ENCODE measurements at places on chromosomes 1 and 21. TPM values are rescaled to one million over a fixed set of nuclear protein-coding genes. Genes with fewer than 3 reads are reported as not detected.
A peak's percentile ranks its signal among the peaks of the same experiment; 100 is the strongest.

DNA sequence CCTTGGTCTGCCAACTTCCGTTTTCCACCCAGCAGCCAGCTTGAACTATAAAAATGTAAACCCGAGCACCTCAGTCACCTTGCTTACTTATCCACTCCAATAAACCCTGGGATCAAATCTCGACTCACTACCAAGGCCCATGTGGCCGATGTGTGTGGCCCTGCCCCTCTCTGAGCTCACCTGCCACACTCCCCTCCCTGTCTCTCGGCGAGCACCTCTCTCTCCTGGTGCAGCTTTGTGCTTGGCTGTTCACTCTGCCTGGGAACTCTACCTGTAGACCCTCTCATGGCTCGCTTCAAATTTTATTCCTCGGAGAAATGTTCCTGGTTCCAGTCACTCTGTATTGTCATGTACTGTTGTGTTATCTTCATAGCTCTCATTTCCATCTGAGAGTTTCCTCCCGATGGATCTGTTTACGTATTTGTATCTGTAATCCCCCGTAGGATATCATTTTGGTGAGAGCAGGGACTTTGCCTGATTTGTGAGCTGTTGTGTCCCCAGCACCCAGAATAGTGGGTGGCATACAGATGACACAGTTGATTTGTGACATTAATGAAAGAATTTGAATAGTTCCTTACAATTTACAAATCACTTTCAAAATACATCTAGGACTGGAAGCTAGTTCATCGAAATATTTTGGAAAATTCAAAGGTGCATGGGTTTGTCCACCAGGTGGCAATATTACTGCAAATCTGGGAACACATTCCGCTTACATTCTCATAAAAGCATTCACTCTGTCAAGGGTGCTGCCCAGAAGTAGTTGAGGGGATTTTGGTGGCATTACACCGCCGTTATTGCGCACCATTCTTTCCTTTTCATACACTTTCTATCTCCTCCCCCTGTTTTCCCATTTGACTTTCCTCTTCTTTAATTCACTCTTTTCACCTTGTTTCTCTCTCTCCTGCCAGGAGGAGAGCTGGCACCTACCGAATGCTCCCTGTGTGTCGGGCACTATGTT, 95.3 kb downstream of the ABCA4 start:
- DNase-seq = peak; percentile 38

The INKA2 gene
- 2.7 TPM for total RNA-seq

The OR2T34 gene
- total RNA-seq = not detected

DNA sequence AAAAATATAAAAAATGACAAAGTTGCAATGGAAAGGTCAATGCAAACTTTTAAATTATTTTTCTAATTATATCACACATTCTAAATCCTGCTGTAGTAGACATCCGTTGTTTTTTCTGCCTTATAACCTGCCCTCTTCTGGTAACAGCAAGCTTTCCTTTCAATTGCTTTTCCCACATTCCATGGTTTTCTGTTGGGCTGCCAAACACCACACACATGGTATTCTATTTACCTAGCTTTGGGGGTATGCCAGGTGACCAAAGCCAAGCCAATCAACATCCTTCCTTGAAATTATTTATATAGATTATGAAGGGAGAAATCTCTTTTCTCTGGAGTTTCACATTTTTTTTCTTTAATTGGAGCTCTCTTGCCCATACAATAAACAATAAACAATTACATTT, 3.4 kb upstream of the LAMC1 start:
- no peak for DNase-seq

The SPRR5 gene
- not detected for total RNA-seq

GRCh38 chr1:15538771-15539170, 12.1 kb downstream of the DNAJC16 start:
- DNase-seq = no peak

- no peak for DNase-seq
Observed at GRCh38 chr1:168759077-168759476, 30.1 kb upstream of the DPT start.

GRCh38 chr1:210692796-210693195, 364.1 kb downstream of the HHAT start:
- no peak for DNase-seq

The SSBP3 gene
- total RNA-seq = 99.0 TPM

The NEXN gene
- 1.2 TPM for total RNA-seq

DNA sequence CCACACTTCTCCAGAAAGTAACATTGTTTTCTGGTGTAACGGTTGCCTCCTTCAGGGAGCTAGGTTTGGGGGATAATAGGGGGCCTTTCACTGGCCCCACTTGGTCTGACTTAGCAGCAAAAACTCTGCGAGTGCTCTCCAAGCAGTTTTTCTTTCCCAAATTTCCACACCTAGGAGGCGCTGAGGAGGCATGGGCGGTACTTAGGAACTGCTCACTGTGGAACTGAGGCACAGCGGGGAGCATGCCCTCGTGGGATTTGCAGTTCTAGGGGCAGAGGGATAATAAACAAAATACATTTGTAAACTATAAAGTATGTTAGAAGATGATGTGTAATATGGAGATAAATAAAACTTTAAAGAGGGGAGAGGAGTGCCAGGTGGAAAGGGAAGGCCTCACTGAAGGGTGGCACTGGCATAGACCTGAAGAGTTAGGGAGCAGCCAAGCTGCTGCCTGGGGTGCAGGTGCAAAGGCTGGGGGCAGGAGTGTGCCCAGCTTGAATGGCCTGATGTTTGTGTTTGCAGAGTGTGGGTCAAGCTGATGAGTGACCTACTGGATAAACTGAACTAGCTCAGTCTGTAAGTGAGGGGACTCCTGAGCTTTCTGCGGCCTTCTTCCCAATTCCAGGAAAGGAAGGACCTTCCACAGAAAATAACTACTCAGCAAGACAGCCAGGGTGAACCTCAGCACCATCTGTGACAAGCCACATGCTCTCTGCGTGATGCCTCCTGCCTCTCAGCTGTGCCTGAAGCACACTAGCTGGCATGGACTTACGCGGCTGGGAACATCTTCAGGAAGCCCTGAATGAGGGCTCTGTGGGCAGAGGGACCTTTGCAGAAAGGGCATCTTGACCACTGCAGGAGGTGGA, 1.9 kb downstream of the EPHX1 start:
- DNase-seq = no peak

DNA sequence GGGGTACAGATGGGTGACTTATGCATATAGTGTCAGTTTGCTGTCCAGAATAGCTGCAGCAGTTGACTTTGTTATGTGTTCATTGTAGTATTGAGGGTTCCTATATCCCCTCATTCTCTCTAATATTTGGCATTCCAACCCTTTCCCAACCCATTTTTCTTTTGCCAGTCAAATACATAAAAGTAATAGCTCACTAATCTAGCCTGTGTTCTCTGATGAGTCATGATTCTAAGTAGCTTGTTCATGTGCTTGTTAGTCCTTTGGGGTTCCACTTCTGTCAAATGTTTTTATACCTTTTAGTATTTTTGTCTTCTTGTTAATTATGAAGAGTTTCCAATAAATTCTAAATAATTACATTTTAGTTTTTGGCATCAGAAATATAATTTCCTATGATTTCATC, 99.2 kb upstream of the MROH9 start:
- no peak for DNase-seq

GRCh38 chr1:96364576-96364975, 357.0 kb upstream of the PTBP2 start:
- no peak for DNase-seq

- no peak for DNase-seq
Observed at GRCh38 chr21:29221253-29221744, 77.4 kb upstream of the BACH1 start.

GRCh38 chr1:91791103-91791502, 94.8 kb downstream of the TGFBR3 start:
- DNase-seq = no peak

DNA sequence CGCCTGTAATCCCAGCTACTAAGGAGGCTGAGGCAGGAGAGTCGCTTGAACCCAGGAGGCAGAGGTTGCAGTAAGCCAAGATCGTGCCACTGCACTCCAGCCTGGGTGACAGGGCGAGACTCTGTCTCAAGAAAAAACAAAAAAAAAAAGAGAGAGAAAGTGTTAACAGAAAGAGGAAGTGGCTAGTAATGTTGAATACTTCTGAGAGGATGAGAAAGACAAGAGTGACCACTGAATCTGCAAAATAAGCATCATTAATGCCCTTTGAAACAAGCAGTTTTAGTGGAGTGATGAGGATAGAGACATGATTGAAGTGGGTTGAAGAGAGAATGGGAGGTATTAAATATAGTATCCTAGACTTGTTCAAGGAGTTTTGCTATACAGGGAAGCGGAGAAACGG, 11.7 kb downstream of the MPZ start:
- DNase-seq = no peak

The DDAH1 gene
- 26.1 TPM for total RNA-seq

Data from neural crest cell (in vitro differentiated cells).